ENCODE measurements at places on chromosomes 13 and 19. TPM values are rescaled to one million over a fixed set of nuclear protein-coding genes. Genes with fewer than 3 reads are reported as not detected.

Gene CYP4F3
- 1.3 TPM for polyA plus RNA-seq

Gene GJB6
- 2.8 TPM for polyA plus RNA-seq

Gene ZNF709
- 1.1 TPM for polyA plus RNA-seq

Gene SIGLEC9
- polyA plus RNA-seq = 5.5 TPM

Gene SPART
- polyA plus RNA-seq = 60.9 TPM

DNA sequence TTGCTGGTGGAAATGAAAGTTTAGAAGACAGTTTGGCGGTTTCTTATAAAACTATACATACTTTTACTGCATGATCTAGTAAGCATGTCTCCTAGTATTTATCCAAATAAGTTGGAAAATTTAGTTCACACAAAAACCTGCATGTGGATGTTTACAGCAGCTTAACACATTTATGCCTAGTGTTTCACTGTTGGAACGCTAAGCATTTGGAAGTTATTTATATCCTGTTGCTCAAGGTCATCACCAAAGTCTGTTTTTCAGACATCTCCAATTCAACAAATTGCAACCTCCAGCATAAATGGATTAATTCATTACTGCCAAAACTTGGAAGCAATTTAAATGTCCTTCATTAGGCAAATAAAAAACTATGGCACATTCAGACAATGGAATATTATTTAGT, 461.8 kb downstream of the SUCLA2 start:
- no peak for DNase-seq

DNA sequence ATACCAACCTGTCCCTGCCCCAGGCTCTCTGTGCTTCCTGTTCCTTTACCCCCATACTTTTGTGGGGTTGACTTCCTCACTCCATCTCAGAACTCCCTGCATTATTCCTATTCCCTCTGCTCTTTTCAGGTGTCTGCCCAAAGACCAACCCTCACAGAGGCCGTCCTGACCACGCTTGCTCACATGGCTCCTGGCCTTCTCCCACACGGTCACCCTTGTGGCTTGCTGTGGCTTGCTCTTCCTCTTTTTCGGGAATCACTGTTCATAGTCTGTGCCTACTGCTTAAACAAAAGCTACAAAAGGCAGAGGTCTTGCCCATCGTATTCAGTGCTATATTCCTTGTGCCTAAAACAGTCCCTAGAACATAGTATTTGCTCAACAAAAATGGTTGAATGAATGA, 25.2 kb upstream of the ARGLU1 start:
- DNase-seq = no peak

GRCh38 chr13:112350300-112350699, 25.9 kb upstream of the SPACA7 start:
- no peak for DNase-seq

DNA sequence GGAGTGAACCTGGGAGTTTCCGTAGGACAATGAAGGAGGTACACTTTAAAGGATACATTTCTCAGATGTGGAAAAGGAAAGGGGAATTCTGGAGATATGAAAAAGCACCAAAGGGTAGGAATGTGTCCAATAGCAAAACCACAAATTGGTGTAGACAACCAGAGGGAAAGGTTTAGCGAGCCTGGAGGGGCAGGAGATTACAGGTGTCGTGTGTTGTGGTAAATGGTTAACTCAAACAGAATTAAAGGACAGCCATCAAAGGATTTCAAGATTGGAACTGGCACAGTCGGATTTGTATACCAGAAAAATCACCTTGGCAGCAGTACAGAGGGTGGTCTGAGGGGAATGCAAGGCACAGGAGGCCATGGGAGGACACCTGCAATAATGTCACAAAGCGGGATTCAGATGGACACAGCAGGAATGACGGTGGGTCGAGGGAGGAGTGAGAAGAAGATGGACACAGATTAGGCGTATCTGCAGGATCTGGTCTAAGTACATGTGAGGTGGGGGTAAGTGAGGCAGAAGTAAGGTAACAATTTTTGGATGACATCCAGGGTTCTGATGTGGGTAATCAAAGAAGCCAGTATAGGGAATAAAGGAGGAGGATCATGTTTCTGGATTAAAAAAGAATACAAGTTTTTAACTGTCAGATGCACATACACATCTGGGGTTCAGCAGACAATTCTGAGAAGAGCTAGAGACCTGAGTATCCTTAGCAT, 361.6 kb downstream of the KLF12 start:
- DNase-seq = no peak

DNA sequence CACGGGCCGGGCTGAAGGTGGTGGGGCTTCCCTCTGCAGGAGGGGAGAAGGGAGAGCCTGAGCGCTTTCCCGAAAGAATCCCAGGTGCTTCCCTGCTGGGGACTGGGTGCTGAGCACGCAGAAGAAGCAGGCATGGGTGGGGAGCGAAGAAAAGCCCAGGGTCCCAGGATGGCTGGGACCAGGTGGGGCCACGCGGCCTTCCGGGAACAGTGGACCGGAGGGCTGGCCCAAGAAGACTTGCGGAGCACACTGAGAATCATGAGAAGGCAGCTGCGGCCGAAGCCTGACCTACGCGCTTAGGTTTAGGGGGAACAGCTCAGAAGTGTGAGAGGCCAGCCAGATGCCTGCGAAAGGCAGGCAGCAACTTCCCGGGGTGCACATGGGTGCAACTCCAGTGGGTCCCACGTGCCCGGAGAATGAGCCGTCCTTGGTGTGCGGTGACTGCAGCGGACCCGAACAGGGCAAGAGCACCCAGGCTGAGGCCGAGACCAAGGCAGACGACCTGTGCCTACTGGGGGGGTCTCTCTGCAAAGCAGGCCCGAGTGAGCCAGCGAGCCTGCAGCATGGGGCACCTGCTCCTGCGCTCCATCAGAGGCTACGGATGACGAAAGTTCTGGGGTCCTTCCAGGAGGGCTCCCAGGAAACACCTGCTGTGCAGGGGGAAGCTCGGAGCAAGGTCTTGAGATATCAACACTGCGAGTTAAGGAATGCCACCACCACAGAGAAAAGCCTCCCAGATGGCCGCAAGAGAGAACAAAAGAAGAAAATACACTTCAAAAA, 52.4 kb downstream of the MLLT1 start:
- DNase-seq = no peak

DNA sequence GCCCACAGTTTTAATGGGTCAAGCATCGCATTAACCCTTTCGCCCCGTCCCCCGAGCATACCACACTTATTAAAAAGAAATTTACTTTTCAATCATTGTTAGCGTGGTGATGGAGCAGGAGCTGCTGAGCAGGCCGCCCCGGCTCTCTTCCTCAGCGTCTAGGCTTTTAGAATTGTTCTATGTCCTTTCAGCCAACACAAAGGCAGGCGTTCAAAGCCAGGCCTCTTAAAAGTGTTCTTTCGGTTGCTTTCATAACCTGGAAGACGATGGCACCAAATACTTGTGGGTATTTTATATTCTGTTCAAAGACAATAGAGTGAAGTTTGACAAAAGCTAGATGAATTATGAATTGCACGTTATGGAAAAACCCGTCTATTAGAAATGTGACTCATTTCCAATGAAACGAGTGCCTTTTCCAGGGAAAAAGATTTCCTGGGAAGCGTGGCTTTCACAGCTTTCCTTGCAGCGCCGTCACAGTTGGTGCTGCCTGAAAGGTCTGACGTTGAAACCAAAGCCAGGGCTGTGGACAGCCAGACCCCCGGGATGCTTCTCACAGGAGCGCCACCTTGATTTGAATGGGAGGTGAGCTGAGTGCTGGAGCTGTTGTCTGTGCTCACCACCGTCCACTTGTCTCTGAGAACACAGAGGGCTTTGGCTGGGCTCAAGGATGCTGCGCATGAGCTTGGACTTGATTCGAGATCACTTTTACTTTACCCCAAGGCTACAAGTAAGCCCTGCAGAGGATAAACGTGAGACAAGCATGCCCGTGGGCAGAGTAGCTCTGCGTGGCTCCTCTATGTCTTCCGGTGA, 78.8 kb downstream of the SOX1 start:
- DNase-seq = no peak

- no peak for DNase-seq
These were observed 13.7 kb downstream of the EIF3K start for GRCh38 chr19:38632476-38633213.

Measured in urinary bladder (tissue), 4 donors.